NCI-H2029 (cell line): ENCODE measurements at places on chromosomes 2 and 18.

DNA sequence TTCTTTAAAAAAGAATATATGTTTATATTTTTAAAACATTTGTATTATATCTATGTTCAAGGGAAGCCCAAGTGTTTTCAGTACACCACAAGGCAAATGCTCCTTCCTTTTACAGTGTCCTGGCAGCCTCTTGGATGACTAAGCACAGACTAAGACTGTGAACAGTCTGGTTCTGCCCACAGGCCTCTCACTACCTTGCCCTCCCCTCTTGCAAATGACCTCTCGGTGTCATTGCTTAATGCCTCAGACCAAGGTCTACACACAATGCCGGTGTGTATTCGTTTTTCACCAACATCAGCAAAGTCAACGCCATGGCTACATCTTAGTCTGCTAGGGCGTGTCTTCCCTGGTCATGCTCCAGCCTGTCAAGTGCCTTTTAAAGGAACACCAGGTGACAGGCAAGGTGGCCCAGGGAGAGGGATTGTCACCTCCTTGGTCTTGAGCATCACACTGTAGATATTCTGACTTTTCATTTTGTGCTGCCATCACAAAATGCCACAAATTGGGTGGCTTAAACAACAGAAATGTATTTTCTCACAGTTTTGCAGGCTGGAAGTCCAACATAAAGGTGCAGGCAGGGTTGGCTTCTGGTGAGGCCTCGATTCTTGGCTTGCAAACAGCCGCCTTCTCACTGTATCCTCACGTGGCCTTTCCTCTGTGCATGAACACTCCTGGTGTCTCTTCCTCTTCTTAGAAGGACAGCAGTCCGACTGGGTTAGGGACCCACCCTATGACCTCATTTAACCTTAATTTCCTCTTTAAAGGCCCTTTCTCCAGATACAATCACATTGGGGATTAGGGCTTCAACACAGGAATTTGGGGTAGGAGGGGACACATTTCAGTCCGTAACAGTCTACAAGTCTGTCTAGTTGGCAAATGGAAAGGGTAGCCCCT lies 266.5 kb downstream of the KLHL29 start:
- no peak for DNase-seq

- no peak for DNase-seq
These were observed 56.5 kb downstream of the ACAA2 start for GRCh38 chr18:49756671-49757362.

GRCh38 chr2:30224151-30224550 lies 7.2 kb upstream of the LBH start:
- no peak for DNase-seq

GRCh38 chr2:134491771-134492441 lies 226.9 kb downstream of the TMEM163 start:
- peak; percentile 98 for DNase-seq

DNA sequence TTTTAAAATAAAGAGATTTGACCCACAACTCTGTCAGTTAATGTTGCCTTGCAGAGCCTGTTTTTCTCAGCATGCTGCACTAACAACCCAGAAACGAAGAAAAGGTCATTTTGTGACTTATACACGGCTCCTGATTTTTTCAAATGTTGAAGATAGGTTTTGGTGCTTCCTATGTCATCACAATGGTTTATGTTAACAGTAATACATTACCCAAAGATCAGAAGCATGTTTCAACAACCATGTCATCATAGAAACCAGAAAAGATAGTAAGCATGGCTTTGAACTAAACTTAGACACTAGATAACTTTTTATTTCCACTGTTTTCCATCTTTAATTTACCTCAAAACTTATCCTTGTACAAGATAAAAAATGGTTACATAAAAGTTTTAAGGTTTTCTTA lies 10.1 kb downstream of the BAZ2B start:
- DNase-seq = no peak

- no peak for DNase-seq
These were observed 298.8 kb downstream of the FIGN start for GRCh38 chr2:163436963-163437362.

DNA sequence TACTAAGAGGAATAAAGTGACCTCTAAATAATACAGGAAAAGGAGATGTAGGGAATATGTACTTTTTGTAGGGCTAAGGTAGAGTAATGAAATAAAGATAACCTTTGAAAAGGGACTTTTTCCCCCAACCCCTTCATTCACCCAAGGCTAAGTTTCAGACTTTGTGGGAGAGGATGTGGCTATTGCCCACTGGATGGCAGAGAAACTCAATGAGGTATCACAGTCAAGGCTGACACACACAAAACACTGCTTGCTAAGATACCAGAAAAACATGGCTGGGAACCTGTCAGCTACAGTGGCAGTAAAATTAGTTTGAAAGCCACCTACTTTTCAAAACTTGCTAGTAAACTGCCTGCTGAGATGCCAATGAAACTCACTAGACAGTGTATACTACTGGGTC lies 158.8 kb upstream of the WDSUB1 start:
- no peak for DNase-seq

GRCh38 chr2:160909781-160910242 lies 250.4 kb upstream of the TANK start:
- DNase-seq = no peak

DNA sequence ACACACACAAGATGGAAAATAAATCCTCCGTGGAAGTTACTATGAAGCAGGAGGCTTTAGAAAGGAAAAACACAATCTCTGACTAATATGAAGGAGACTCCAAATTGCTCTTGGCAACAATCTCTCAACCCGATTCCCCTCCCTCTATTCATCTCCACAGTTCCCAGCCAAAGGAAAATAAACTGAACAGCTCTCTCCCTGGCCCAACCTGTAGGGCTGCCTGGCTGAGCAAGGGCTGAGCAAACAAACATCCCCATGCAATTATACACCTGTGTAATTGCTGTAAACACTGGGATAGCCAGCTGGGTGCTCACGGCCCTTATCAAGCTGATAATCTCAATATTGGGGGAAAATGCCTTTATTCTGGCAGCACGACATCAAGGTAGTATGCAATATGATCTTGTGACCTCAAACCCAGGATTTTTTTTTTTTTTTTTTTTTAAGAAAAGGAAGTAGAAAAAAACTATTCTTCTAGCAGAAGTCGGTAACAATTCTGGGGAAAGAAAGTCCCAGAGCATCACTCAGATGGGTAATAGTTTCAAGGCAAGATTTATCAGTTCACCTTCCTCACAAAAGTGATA lies 203.3 kb upstream of the SMAD2 start:
- peak; percentile 88 for DNase-seq

GRCh38 chr18:70653671-70654070 lies 364.8 kb downstream of the SOCS6 start:
- no peak for DNase-seq

DNA sequence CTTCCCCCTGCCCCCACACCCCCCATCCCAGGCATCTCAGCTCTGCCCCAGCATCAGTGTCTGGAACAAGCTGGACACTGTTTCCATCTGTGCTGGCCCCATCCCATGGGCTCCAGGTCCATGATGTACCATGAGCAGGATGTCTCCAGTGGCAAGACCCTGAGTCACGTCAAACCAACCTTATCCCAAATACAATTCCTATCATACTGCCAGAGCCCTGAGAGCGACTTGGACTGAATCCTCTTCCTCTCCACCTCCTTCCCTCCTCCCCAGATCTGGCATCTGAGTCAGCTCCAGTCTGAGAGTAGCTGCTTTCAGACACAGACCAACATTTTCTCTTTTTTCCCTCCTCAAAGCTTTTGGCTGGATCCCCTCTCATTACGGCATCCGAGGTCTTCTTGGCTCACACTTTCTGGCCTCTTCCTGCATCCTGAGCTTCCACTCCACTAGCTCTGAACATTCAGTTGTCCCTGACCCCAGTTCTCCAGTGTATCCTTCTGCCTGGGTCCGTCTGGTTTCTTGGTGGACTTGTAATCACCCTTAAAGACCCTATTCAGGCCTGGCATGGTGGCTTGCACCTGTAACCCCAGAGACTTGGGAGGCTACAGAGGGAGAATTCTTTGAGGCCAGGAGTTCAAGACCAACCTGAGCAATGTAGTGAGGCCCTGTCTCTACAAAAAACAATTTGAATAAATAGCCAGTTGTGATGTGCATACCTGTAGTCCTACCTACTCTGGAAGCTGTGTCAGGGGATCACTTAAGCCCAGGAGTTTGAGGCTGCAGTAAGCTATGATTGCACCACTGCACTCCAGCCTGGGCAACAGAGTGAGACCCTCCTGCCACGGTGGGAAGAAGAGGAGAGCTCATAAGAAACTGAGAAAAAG lies 68.3 kb downstream of the ACKR3 start:
- DNase-seq = no peak

GRCh38 chr18:72772916-72773315 lies 94.9 kb downstream of the NETO1 start:
- DNase-seq = no peak

GRCh38 chr2:20457661-20458630 lies 11.1 kb downstream of the RHOB start:
- no peak for DNase-seq

GRCh38 chr2:240340361-240340761 lies 95.1 kb upstream of the GPC1 start:
- no peak for DNase-seq

- DNase-seq = no peak
These were observed 20.2 kb upstream of the EMILIN2 start for GRCh38 chr18:2826581-2826980.

DNA sequence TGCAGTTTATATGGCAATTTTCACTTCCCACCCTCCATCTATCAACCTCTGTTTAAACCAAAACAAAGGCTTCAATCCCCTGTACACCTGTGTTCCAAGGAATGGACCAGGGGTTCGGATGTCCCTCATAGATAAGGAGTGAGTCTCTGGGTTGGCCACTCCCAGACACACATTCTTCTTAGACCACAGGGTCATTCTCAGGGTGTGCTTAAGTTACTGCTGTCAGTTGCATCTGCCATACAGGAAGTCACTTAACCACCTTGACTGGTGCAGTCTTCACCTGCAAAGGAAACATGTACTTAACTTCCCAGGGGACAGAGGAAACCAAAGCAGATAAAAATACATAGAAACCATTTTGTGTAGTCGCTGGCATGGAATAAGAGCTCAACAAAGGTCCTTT lies 151.0 kb upstream of the NDUFV2 start:
- no peak for DNase-seq

GRCh38 chr2:205661281-205661680 lies 21.0 kb upstream of the NRP2 start:
- DNase-seq = no peak

DNA sequence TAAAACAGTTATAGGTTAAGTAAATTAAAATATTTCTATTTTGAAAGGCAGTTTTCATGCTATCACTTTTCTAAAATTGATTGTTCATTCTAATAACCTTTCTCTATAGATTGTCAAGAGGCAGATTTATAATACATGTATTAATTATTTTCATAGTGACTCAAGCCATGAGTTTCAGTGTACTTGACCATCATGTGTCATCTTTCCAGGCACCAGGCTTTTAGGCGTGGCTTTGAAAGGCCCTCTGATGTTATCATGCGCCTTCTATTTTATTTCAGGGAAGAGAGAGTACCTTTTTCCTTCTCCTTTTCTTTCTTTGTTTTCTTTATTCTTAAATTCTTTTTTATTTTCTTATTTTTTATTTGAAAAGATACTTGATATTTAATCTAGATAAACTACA lies 128.3 kb upstream of the ETAA1 start:
- DNase-seq = no peak

GRCh38 chr2:230737791-230738226 lies 25.2 kb downstream of the CAB39 start:
- DNase-seq = no peak

DNA sequence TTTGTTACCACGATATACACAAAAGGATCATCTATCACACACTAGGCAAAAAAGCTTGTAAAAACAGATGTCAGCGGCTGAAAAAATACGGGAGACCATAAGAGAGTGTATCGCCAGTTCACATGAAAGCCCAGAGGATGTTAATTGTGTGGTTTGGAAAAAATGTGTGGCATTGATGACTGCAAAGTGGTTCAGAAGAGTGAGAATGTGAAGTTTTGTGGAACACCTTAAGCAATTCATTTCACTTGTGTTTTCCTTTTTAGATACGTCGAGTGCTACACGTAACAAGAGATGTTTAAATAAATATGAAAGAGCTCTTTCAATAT lies 61.7 kb upstream of the DAPL1 start:
- DNase-seq = no peak

- DNase-seq = peak; percentile 14
These were observed 155.4 kb downstream of the MAP2 start for GRCh38 chr2:209579230-209579749.

GRCh38 chr2:191171286-191171685 lies 20.5 kb upstream of the STAT4 start:
- no peak for DNase-seq

DNA sequence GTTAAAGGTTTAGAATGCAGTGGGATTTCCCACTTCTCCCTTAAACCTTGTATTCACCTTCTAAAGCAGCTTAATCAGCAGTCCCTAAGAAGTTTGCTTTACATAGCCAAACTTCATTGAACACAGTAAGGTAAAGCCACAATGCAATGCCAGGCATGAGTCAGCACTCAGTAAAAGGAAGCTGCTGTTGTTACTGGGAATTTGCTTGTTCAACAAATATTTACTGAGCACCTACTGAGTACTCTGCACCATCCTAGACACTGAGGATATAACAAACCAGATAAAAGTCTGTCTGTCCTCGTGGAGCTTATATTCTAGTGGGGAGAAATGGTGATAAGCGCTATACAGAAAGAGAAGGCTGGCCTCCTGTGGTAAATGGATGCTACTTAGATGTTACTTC lies 162.7 kb downstream of the PKP4 start:
- no peak for DNase-seq

DNA sequence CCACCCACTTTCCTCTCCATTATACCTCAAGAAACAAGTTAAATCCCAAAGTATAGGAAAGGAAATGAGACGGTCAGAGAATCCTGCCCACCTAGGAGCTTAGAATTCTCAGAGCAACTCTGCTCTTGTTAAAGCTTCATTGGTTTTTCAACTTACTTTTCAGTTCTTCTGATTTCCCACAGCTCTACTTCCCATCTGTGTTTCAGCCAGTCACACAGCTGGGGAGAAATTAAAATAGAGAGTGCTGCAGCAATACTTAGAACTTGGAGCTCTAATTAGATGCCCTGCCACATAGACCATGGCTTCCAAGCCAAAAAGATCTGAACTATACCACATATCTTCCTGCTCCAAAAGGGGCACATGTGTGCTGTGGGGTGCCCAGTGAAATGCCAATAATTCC lies 166.7 kb downstream of the RIT2 start:
- no peak for DNase-seq

DNA sequence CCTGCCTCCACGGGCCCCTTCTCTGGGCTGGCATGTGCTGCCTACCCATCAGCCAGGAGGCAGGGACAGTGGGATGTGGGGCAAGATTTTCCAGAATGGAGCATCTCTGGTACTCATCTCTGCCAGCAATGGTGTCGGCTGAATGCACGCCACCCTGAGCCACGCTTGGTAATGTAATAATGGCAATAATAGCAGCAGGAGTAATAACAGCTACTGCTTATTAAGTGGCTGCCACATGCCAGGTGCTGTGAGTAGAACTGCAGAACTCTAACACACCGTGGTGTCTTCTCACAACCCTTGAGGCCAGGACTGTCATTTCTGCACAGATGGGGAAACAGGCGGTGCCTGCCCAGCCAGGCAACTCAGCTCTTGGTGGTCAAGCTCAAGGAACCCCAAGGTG lies 113.6 kb downstream of the CELF4 start:
- DNase-seq = no peak

GRCh38 chr2:20371323-20372025 lies 20.8 kb upstream of the PUM2 start:
- no peak for DNase-seq

- DNase-seq = no peak
These were observed 29.7 kb upstream of the TXNDC2 start for GRCh38 chr18:9856092-9856491.
